ENCODE measurements at places on chromosomes 7 and 10. TPM values are rescaled to one million over a fixed set of nuclear protein-coding genes. Genes with fewer than 3 reads are reported as not detected.

The DIP2C gene
- total RNA-seq, result 31.5 TPM

The DNAJC12 gene
- 11.7 TPM for total RNA-seq

The IKZF1 gene
- 17.4 TPM for total RNA-seq

The ADCYAP1R1 gene
- total RNA-seq, result 7.2 TPM

The TCERG1L gene
- not detected for total RNA-seq

The IL15RA gene
- 25.6 TPM for total RNA-seq

The CEP55 gene
- 1.3 TPM for total RNA-seq

DNA sequence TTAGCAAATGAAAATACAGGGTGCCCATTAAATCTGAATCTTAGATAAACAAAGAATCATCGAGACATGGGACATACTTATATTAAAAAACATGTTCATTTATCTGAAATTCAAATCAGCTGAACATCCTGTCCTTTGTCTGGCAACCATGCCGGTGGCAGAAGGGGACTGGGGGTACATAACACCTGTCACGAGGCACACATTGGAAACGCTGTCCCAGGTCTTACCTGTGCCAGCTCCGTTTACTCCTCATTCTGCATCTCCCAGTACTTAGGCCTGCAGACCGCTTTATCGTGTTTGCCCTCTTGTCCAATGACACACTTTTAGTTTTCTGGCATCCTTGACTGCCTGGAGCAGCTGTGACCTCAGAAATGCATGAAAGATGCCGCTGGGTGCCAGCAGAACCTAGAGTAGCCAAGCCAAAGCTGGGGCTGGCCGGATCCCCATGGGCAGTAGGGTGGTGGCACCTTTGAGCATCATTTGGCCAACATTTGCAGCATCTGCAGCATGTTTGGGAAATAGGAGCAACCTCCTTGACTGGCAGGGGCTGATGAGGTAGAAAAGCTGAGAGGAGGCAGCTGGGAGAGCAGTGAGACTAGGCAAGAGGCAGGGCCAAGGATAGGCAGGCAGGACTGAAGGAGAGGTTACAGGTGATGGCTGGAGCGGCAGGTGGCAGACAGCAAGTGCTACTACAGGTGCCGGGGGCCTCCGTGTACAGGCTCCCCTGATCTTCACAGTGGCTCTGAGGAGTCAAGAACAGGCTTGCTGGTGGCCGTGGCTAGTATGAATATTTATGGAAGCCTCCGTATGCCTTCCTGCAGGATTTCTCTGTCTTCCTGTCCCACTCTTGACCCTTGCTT, 62.3 kb upstream of the BTBD16 start:
- DNase-seq, result no peak

GRCh38 chr7:29139191-29139590, 7.1 kb downstream of the CPVL start:
- no peak for DNase-seq

DNA sequence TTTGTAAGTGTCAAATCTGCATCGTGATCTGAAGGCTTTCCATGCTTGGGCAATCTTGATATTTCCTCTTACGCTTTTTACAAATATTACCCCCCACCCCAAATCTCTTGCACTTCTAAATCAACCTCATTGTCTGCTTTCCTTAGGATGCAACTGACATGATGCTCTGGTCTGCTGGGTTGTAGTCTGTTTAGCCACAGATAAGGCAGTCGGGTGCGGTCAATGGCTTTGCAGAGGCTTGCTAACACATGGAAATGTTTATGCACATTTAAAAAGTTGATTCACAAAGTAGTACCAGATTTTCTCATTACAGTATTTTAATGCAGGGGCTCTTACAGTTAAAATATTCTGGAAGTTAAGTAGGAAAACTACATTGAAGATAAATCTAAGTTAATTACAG, 172.5 kb downstream of the BAMBI start:
- DNase-seq, result no peak

GRCh38 chr7:10560497-10560896, 413.2 kb upstream of the PHF14 start:
- no peak for DNase-seq

DNA sequence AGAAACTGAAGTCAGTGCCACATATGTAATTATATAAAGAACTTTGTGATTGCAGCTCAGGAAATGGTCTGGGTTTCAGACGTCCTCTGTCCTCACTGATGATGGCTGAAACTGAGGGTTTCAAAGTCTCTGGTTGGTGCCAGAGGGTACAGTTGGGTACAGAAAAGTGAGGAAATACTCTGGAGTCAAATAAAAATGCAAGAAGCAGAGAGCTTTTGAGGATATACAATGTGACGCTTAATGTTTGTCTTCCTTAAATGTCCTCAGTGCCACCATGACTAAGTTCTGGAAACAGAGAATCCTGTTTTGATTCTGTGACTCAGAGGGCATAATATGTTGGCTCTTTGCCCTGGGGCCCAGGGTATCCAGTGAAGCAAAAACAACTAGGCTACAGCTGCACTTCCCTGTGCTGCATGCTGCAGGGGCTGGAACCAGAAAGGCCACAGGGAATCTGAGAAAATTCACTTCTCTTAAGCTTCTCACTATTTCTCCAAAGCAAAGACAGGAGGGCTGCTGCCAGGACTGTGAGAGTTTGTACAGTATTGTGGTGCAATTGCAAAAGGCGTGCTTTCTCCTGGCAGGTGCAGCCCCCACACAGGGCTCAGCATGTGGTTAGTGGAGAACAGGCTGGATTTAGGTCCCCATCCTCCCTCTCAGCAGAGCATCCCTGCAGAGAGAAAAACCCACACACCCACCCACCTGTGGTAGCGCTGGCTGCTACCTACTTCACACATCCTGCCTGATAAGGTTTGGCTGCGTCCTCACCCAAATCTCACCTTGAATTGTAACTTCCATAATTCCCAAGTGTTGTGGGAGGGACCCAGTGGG, 169.5 kb upstream of the SVIL start:
- DNase-seq, result peak; percentile 58

DNA sequence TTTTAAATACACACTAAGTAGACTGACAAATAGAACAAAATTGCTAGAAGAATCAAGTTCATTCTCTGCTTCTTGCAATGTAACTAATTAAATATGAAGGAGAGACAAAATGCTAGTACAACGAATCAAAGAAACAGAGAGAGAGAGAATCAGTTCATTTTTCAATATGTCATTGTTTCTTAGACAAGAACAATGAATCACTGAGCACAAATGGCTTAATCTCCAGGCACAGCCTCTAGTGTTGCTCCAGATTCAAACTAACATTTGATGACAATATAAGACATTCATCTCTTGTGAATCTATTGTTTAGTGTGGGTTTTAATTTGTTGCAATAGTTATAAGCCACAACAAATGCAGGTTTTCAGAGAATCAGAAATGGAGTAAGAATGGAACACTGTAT, 357.4 kb upstream of the TMEM229A start:
- DNase-seq, result no peak

- no peak for DNase-seq
Observed at GRCh38 chr7:140526787-140527664, 47.7 kb upstream of the MKRN1 start.

GRCh38 chr7:154898973-154899855, 103.7 kb downstream of the PAXIP1 start:
- DNase-seq, result no peak

DNA sequence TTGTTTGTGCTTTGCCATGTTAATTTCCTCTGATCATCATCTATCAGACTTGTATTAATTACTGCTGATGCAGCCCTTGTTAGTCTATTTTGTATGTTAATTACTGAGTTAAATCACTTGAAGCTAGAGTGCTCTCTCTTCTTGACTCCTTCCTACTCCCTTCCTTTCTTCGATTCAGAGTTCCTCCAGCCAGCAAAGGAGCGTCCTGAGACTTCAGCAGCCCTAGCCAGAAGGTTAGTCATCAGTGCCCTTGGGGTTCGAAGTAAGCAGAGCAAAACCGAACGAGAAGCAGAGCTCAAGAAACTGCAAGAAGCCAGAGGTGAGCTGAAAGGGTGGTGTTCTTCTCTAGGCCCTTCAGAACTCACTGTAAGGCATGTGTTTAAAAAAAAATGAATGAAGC, 32.1 kb downstream of the LOXL4 start:
- DNase-seq, result no peak

DNA sequence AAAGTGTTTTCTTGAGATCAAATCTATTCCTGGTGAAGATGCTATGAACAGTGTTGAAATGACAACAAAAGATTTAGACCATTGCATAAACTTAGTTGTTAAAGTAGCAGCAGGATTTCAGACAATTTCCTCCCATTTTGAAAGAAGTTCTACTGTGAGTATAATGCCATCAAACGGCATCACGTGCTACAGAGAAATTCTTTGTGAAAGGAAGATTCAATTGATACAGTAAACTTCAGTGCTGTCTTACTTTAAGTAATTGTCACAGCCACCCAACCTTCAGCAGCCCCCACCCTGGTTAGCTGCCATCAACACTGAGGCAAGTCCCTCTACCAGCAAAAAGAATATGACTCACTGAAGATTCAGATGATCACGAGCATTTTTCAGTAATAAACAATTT, 115.2 kb downstream of the TES start:
- DNase-seq, result no peak

All from mucosa of gallbladder (tissue), 1 donor.